Foreskin keratinocyte (primary cell): ENCODE measurements at places on chromosomes 1 and 21.

DNA sequence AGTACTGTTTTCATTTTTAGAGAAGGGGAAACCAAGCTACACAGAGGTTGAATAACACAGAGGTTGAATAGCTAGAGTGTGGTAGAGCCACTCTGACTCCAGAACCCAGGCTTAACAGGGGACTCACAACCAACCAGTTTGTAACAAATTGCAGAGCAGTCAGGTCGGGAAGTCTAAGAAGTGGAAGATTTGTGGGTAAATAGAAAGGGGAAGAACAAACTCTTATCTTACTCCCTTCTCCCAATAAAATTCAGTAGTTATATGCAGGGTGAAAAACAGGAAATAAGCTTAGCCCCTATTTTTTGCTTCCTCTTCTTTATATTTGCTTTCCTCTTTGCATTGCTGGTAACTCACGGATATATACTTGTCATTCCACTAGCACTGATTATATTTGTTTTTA lies 23.2 kb downstream of the CDC42 start:
- DNase-seq, result no peak

DNA sequence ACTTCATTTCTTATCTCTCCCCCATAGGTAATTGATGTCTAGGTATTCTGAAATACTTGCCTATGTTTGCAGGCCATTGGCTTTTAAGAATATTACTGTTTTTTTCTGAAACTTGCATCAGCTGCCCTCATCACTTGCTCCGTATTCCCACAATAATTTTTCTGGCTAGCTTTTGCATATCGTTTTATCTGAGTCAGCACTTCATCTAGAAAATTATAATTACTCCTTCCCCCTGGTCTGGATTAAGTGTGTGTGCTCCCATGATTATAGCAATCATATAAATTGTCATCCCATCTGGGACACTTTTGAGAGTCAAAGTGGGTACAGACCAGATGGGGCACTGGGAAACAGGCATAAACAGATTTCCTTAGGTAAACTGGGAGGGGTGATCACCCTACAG lies 583.2 kb upstream of the B3GALT2 start:
- DNase-seq, result no peak

- DNase-seq, result no peak
These were observed 3.6 kb downstream of the GPR52 start for GRCh38 chr1:174451408-174451807.

GRCh38 chr1:226611301-226611700 lies 62.7 kb downstream of the STUM start:
- DNase-seq, result no peak

GRCh38 chr1:224502459-224503160 lies 68.0 kb upstream of the WDR26 start:
- DNase-seq, result no peak
